Stimulated activated naive CD8-positive, alpha-beta T cell treated with anti-CD3 and anti-CD28 coated beads, Interleukin-15, Interleukin-2, amounts not matched to agents 100 U/mL and 50 U/mL, for 24 hours (primary cell): ENCODE measurements at places on chromosomes 4 and X.

- no peak for DNase-seq
Measured at GRCh38 chrX:154459832-154460231, 1.8 kb downstream of the PLXNA3 start.

DNA sequence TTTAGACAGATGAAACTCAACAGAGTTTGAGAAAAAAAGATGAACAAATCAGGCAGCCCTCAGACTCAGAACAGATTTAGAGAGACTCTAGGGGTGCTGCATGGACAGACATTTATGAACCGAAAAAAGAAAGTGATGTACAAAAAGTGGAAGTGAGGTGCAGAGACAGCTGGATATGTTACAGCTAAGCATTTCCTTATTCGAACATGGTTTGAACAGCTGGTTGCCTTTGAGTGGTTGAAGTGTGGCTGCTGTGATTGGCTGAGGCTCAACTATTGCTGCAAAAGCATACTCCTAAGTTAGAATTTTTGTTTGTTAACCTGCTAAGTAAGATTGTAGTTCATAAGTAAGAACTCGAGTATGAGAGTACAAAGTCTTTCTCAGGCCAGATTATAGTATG is 331.5 kb upstream of the PABPC4L start:
- DNase-seq, result no peak

DNA sequence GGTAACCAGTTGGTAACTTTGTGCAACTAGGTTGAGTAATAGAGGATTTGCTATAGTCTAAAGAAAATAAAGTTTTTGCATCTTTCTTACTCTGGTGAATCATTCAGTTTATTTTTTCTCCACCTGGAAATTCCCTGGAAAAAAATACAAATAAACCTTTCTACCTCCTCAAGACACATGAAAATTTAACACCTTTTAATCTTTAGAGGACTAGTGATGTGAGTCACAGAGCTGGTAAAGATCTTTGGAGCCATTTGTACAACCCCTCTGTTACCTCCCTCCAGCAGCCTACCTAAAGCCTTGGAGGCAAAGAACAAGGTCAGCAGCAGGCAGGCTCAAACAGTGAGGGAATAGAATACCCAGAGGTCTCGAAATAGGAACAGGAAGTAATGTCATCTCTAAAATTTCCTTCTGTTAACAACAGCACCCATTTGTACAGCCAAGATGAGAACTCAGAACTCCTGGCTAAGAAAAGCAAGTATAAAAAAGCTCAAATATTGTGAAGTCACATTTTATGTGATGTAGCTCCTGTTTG is 10.2 kb upstream of the MAOB start:
- no peak for DNase-seq

GRCh38 chr4:744212-744841 is 38.7 kb downstream of the PCGF3 start:
- DNase-seq, result no peak

DNA sequence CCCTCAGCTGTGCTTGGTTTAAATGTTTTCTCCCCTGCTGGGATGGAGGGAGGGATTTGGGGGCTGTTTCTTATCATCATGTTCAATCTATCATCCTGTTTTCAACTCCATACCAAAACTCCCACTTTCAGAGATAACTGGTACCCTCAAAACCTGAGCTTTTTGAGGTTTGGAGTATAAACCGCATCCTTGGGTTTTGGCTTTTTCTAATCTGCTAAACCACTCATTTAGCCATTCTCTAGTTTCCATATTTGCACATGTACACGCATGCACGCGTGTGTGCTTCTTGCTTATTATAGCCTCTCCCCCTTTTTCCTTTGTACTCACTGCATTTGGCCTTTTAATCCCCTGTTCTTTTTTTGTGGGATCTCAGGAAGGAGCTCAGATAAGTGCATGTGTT is 116.7 kb upstream of the TEX13D start:
- no peak for DNase-seq

GRCh38 chr4:89469516-89469915 is 161.9 kb upstream of the GPRIN3 start:
- DNase-seq, result no peak

GRCh38 chrX:40420899-40421729 is 159.7 kb upstream of the ATP6AP2 start:
- DNase-seq, result no peak

- DNase-seq, result no peak
Measured at GRCh38 chr4:35493977-35494376, 750.3 kb downstream of the ARAP2 start.

DNA sequence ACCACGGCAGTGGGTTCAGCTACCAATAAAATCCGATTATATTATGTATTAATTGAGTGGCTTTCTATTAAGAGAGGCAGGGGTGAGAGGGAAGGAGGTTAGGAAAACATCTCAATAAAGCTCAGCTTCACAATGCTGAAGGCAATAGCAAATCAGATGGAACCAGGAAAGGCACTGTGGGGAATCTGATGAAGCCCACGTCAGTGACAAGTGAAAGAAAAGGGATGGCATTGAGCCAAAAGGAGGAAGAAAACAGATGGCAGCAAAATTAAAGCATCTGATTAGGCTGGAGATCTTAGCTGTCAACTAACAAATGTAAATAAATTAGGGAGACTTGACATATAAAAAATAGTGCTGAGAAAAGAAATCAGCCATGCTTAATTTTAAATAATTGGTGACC is 180.9 kb downstream of the RASL11B start:
- DNase-seq, result no peak

DNA sequence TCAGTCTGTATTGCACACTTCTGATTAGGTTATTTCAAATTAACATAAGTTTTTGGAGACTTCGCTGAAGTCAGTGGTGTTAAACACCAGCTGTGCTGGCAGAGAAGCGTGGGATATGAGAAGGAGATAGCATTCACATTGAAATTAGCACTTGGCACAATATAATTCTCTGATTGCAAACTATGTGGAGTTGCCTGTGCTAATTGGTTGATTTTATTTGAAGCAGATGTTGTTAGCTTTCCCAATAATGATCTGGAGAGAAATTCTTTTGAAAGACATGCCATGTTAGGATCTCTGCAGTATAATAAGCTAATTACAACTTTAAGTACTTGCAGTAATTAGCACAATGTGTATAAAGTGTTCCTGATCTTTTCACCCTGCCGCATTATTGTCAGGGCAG is 367.4 kb upstream of the ARX start:
- no peak for DNase-seq
